Spinal cord (tissue), 10 donors: ENCODE measurements at places on chromosomes 13 and 19. TPM values are rescaled to one million over a fixed set of nuclear protein-coding genes. Genes with fewer than 3 reads are reported as not detected.
A peak's percentile ranks its signal among the peaks of the same experiment; 100 is the strongest.

Gene DACH1
- total RNA-seq = 9.9 TPM

Gene EDNRB
- total RNA-seq = 154 TPM

Gene SLC5A5
- 6.8 TPM for total RNA-seq

Gene C19orf33
- 134 TPM for total RNA-seq

DNA sequence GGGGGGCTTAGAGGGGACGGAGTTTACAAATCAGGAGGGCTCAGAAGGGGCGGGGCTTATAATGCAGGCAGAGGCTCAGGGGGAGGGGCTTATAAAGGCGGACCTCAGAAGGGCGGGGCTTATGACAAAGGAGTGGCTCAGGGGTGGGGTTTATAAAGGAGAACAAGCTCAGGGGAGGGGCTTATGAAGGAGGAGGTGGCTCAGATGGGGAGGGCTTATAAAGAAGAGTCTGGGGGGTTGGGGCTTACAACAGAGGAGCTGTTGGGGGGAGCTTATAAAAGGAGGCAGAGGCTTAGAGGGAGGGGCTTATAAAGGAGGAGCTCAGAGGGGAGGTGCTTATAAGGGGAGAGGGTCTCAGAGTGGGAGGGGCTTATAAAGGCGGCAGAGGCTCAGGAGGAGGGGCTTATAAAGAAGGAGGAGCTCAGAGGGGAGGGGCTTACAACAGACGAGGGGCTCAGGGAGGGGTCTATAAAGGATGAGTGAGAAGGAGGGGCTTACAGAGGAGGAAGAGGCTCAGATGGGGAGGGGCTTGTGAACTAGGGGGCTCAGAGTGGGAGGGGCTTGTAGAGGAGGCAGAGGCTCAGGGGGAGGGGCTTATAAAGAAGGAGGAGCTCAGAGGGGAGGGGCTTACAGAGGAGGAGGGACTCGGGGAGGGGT is 1.0 kb downstream of the SMIM24 start:
- no peaks in the 10 kb centered on the region for H3K36me3 ChIP-seq
- no peak overlapping the region for H3K4me3 ChIP-seq
- peaks cover 59% of the 10 kb centered on the region for H3K27me3 ChIP-seq
- DNase-seq = no peak

- no peak overlapping the region for H3K27ac ChIP-seq
- no peaks in the 10 kb centered on the region for H3K4me1 ChIP-seq
- no peaks in the 10 kb centered on the region for H3K27me3 ChIP-seq
- no peak for DNase-seq
These were observed 81.3 kb downstream of the SACS start for GRCh38 chr13:23352161-23352560.

DNA sequence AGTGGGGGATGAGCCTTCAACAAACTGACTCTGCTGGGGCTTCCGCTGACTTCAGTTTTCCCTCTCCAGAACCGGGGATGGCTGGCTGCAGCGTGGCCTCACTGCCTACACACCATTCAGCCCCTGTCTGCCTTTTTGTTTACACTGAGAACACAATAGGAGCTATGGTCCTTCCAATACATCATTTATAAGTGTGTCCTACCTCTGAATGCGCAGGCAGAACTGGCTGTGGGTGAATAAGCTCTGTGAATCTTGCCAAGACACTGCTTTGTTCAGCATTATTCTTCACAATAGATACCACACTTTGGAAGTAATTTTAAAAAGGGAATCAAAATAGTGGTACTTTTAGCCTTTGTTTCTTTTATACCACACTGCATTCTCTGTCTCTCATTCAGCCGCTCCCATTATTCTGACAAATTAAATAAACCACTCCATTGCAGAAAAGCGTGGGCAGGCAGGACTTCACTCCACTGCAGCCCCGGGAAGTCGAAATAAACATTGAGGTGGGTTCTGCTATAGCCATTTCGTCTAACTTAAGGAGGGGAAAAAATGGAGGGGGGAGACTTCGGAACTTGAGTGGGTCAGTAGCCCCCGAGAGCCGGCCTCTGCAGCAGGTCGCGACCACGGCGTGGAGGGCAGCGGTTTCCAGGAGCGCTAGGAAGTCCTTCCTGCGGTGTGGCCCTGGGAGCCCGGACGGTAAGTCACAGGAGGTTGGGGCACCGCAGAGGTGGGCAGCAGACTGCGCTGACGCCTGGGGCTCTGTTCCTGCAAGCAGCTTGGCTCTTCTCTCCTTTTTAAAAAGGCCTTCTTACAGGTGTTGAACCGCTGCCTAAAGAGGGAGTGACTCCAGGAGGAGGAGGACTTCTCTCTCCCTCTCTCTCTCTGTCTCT is 94.8 kb upstream of the SOX1 start:
- no peak overlapping the region for H3K27ac ChIP-seq
- H3K4me3 ChIP-seq = peak overlapping the region; percentile 3
- H3K4me1 ChIP-seq = peaks cover 45% of the 10 kb centered on the region
- H3K27me3 ChIP-seq = peaks cover 37% of the 10 kb centered on the region

DNA sequence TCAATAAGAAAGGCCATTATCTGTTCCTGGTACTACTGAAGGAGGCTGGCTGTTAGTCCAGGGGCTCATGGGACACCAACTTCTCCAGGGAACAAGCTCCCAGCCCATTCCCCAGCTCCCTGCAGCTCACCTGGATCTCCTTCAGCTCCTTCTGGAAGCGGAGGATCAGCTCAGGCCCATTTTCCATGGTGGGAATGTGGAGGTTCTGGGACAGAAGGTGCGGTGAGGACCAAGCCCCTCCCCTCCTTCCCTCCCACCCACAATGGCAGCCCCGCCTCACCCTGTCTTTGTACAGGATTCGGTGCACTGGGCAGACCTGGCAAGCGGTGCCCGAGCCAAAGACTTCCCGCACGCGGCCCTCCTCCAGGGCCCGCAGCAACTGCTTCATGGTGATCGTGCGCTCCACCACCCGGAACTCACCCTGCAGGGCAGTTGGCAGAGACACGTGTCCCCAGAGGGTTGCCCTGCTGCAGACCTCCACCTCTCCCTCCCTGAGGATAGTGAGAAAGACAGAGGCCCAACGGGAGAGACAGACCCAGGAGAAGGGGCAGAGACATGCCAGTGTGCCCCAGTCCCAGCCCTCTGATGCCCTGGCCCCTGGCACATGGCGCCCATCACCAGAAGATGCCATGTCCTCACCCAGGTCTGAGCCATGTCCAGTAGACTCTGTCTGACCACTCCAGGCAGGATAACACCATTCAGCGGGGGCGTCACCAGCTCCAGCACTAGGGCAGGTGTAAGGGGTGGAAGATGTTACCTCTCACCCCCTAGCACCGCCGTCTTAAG is 14.3 kb downstream of the BCAT2 start:
- no peaks in the 10 kb centered on the region for H3K27me3 ChIP-seq
- no peak for DNase-seq
- H3K36me3 ChIP-seq = peaks cover 36% of the 10 kb centered on the region
- peak overlapping the region; percentile 96 for H3K27ac ChIP-seq
- peaks cover 25% of the 10 kb centered on the region for H3K4me1 ChIP-seq

- H3K27ac ChIP-seq = no peak overlapping the region
- no peaks in the 10 kb centered on the region for H3K36me3 ChIP-seq
- no peak overlapping the region for H3K4me3 ChIP-seq
- H3K4me1 ChIP-seq = no peaks in the 10 kb centered on the region
- no peak for DNase-seq
These were observed 11.8 kb upstream of the RCBTB1 start for GRCh38 chr13:49597043-49597641.

DNA sequence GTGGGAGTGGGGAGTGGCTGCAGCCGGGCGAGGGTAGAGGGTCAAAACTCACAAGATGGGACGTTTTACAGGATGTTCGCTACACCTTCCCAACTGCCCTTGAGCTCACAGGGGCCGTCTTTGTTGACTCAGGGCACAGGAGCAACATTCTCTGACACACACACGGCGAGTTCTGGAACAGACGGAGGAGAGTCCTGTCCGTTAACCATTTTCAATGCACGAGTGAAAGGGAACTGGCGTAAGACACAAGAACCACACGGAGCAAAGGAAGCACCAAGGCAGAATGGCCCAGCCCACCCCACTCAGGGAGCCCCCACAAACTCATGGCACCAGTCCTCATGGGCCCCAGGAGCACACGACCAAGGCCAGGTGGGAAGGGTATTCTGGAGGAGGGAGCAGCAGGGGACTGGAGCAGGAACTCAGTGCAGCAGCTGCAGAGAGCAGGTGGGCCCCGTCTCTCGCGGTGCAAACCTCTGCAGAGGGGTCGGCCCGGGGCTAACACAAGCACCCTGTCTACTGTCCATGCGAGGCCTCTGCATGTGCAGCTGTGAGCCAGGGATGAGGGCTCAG is 37.9 kb upstream of the ISYNA1 start:
- peaks cover 28% of the 10 kb centered on the region for H3K36me3 ChIP-seq
- H3K4me1 ChIP-seq = peaks cover 44% of the 10 kb centered on the region
- H3K27me3 ChIP-seq = no peaks in the 10 kb centered on the region
- DNase-seq = no peak
- H3K4me3 ChIP-seq = no peak overlapping the region

GRCh38 chr19:4052114-4052992 is 14.3 kb downstream of the ZBTB7A start:
- no peak for DNase-seq
- H3K27ac ChIP-seq = no peak overlapping the region
- H3K4me1 ChIP-seq = peaks cover 14% of the 10 kb centered on the region
- H3K4me3 ChIP-seq = no peak overlapping the region

DNA sequence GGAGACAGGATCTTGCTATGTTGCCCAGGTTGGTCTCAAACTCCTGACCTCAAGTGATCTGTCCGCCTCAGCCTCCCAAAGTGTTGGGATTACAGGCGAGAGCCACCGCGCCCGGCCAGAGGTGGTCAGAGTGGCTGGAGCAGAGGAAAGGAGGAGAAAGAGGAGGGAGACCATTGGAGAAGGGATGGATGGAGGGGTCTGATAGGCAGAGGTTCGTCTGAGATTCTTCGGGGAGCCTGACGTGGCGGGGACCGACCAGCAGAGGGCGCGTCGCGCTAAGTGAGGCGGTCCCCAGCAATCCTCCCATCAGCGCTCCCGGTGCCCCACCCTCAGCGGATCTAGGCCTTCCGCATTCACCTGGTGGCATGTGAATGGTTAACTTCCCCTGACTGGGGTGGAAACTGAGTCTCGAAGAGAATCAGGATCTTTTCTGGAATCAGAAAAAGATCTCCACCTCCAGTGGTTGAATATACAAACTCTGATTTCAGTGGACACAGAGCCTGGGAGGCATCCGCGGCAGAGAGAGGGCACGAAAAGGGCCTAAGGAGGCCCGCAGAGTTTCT is 8.8 kb downstream of the GTPBP3 start:
- H3K4me3 ChIP-seq = no peak overlapping the region
- no peak overlapping the region for H3K27ac ChIP-seq
- no peak for DNase-seq
